GM04503 (cell line): ENCODE measurements at places on chromosomes 2 and 18.

- DNase-seq = no peak
These were observed 118.9 kb upstream of the ARL5A start for GRCh38 chr2:151946899-151947812.

DNA sequence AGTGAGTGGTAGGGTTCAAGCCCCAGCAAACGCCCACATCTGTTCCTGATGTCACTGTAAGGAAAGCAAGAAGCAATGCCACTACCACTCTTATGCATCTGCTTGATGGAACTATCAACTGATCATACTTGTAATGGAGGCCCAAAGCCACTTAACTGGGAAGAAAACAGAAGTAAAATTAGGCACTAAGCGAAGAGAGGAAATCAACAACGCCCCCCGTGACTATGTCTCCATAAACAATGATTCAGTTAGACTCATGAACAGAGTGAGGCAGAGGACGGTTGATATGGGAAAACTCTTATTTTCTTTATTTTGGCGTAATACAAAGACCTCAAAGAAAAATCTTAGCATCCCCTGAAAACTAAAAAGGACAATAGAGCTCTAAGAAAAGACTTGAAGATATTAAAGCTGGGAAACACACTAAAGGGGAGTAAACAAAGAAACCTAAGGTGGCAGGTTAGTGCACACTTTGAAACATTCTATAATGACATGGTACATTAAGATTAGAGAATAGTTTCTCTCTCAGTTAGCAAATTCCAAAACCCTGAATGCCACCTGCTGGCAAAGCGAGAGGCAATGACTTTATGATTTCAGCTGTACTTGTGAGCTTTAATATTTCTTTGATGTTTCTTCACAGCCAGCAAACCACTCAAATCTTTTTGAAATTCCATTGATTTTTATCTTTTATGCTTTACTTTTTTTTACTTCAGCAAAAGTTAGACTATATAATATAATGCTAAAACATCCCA is 86.5 kb downstream of the LRP2 start:
- no peak for DNase-seq

- no peak for DNase-seq
These were observed 136.2 kb downstream of the CDH2 start for GRCh38 chr18:28040716-28041115.

GRCh38 chr18:14089781-14090180 is 42.5 kb downstream of the ZNF519 start:
- no peak for DNase-seq
